Activated CD8-positive, alpha-beta memory T cell treated with anti-CD3 and anti-CD28 coated beads, Interleukin-2, amount 10 ng/mL, durations not matched to agents 7 days and 5 days (primary cell): ENCODE measurements at places on chromosomes 1 and 21.
A peak's percentile ranks its signal among the peaks of the same experiment; 100 is the strongest.

DNA sequence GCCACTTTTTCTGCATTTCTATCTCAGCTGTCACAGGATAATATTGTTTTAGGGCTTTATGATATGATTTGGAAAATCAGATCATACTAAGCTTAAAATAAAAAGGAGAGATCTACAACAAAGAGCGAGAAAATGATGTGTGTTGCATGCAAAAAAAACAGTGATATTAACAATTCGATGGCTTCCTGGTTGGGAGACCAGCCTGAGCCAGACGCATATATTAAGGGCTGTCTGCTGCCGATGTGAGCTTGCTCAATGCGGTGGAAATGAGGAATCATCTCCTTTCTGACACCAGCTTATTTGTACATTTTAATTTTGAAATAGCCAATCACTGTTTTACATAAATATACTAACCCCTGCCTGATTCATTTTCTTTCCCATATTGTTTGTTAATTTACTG lies 862.6 kb downstream of the USP25 start:
- DNase-seq: no peak

DNA sequence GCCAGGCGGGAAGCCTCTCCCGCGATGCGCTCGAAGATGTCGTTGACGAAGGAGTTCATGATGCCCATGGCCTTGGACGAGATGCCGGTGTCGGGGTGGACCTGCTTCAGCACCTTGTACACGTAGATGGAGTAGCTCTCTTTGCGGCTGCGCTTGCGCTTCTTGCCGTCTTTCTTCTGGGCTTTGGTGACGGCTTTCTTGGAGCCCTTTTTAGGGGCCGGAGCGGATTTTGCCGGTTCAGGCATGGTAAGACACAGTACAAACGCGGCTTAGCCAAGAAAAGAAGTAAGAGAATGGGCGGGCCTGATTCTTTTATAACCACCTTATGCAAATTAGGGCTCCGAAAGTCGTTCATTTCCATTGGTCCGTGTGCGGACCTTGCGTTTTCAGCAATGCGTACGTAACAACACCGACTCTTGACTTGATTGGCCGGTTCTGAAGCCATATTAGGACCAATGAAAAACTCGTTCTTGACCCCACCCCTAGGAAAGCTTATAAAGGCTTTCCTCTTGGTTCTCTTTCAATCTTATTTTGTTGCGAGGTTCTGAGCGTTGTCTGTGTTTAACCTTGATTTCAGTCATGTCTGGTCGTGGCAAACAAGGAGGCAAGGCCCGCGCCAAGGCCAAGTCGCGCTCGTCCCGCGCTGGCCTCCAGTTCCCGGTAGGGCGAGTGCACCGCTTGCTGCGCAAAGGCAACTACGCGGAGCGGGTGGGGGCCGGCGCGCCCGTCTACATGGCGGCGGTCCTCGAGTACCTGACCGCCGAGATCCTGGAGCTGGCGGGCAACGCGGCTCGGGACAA lies 12.8 kb upstream of the BOLA1 start:
- DNase-seq: peak; percentile 94

GRCh38 chr1:32125313-32125712 lies 17.5 kb downstream of the KPNA6 start:
- DNase-seq: no peak

DNA sequence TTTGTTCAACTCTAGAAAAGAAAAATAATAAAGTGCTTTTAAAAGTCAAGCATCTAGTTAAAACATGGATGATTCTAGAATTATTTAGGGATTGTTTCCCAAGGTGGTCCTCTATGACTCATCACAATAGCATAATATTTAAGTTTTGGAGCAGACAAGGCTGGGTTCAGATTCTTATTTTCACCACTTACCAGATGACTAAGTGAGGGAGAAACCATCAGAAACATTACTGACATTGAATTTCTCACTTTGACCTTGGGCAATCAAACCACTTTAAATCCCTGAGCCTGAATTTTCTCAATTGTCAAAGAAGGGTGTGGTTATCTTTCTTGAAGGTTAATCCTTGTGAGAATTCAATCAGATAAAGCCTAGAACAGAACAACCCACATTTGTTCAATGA lies 102.5 kb upstream of the PTGFR start:
- no peak for DNase-seq

DNA sequence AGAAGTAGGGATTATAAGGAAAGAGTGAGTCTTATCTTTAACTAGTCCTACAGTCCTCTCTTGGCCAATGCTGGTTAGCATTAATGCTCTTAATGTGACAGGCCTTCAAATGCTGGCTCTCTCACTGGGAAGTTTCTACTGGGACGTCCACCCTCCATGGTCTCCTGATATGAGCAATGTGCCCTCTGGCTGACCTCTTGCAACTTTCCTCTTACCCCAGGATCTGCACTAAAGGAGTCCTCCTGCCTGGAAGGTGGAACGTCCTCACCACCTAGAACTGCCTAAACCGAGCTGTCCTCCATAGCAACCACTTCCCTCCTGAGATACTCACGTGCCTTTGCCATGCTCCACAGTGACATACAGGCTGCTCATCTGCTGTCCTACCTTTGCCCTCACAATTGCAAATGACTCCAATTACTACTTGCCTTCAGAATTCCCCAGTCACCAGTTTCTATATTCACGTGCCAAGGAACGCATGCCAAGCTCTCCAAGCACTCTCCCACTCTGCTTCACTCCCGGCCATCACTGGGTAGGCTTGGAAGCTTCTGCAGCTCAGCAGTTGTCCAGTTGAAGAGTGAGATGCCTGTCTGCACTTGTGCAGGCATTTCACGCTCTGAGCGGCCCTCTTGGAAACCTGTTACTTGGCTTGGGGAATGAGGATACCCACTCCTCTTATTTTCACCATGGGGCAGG lies 404.7 kb downstream of the RRAGC start:
- no peak for DNase-seq

- no peak for DNase-seq
These were observed 754 bp upstream of the LSS start for GRCh38 chr21:46229133-46229922.

DNA sequence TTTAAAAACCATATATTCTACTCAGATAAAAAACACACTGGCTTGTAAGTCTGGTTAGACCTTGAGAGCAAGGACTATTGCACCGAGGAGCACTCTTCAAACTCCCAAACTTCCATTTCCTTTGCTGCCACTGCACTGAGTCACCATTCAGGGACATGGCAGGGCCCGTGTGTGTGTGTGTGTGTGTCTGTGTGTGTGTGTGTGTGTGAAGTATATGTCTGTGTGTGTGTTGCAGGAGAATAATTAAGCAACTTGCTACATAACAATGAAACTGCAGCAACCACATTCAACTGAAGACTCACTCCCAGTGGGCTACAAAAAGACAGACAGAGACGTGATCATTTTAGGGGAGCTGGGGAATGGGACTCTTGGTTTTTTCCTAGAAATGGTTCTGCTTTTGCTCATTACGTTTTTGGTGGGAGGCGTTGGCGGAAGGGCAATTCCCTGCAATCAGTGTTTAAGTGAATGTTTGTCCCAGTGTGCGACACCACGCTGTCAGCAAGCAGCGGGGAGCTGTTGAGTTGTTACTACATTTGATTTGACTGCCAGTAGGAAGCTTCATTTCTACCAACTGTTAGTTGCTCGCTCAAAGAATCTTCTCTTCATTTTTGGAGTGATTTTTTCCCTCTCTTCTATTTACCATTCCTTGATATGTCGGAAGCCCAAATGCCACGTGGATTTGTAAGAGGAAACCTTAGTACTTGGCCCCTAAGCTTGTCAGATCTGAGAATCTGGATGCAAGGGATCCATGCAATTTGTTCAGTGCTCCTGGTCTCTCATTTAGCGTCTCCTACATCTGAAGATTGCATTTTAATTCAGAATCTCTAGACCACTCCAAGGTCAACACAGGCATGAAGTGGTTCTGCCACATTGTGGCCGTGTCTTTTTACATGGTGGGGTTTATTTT lies 36.1 kb downstream of the ESRRG start:
- DNase-seq: no peak

DNA sequence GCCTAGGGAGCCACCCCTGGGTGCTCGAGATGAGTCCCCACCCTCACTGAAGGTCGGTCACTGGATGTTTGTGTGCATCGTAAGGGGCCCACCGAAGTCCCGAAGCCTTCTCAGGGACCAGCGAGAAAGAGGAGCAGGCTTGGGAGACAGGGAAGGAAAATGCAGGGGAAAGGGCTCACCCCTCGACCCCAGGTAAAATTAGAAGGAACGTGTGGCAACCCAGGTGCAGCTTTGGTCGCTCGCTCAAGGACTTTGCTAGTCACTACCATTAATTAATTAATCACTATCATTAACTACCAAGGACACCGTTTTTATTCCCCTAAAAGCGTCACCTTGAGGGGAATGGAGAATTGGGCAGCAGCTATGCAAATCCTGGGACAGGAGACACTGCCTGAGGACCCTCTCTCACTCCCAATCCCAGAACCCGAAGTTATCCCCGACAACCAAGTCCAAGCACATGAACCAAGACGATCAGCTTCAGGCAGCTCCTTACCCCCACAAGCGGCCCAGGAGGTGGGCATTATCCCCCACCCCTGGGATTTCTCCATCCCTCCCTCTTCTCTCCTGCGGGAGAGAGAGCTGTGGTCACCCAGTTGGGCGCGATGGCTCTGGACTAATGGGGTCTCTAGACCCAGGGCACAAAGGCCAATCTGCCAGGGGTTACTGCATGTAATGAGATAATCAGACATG lies 4.2 kb upstream of the SIM2 start:
- no peak for DNase-seq

DNA sequence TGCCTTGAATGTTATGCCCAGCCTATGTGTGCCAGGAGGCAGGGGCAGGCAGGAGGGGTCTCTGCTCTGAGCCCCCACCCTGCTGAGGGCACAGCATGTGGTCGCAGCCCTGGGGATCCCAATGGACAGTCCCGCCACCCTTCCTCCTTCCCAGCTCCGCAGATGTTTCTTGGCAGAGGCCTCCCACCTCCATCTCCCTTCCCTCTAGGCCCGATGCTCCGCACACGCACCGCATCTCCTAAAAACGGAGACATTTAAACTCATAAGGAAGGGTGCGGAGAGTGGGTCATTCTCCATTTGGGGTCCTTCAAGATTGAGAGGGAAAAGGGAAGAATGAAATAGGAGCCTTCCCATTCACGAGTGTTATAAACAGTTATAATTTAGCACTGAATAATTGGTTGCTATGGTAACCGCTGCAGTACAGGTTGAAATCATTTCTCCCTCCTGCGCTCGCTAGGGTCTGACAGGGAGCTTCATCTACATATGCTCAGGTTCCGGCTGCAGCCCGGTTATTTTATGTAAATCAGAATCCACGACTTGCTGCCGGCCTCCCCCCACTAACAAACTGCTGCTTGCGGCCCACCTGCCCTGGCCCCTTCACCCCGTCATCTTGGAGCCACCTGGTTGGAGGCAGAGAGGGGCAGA lies 16.0 kb downstream of the CHD5 start:
- no peak for DNase-seq
